Brain pericyte (primary cell): ENCODE measurements at places on chromosomes 16 and 17.

- no peak for DNase-seq
Observed at GRCh38 chr16:4488499-4488967, 12.3 kb downstream of the HMOX2 start.

GRCh38 chr16:31486045-31486444 lies 3.1 kb downstream of the SLC5A2 start:
- no peak for DNase-seq

GRCh38 chr17:18076936-18077335 lies 10.8 kb upstream of the DRG2 start:
- no peak for DNase-seq

GRCh38 chr17:21379080-21379711 lies 3.0 kb downstream of the KCNJ12 start:
- no peak for DNase-seq

GRCh38 chr16:84565669-84566495 lies 52.0 kb downstream of the COTL1 start:
- no peak for DNase-seq

DNA sequence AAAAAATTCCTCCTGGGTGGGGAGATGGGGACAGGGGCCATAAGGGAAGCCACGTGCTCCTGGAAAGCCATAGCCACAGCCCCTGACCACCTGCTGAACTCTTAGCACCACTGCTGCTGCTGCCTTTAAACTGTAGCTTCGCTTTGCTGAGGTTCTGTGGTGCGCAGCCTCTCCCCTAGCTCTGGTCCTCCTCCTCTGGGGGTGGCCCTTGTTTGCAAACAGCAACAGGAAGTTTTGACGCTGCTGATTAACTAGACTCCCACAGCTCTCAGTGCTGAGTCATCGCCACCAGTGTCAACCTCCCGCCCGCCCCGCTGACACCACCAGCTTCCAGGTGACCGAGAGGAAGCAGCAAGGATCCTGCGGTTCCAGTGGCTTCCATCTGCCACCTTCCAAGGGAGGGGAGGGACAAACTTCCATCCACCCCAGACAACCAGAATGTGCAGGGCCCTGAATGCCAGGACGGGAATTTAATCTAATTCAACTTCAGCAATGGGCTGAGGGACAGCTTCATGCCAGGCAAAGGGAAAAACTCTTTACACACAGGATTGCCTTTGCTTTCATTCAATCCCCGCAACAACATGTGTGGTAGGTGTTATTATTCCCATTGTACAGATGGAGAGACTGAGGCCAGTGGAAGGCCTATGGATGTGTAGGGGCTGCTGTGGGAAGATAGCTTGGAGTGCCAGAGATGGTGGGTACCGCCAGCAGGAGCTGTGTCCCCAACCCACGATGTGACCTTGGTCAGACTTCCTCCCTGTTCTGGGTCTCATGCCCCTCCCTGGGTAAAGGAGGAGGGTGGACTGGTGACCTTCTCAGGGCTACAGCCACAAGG lies 8.1 kb upstream of the KIFC3 start:
- DNase-seq, result no peak

DNA sequence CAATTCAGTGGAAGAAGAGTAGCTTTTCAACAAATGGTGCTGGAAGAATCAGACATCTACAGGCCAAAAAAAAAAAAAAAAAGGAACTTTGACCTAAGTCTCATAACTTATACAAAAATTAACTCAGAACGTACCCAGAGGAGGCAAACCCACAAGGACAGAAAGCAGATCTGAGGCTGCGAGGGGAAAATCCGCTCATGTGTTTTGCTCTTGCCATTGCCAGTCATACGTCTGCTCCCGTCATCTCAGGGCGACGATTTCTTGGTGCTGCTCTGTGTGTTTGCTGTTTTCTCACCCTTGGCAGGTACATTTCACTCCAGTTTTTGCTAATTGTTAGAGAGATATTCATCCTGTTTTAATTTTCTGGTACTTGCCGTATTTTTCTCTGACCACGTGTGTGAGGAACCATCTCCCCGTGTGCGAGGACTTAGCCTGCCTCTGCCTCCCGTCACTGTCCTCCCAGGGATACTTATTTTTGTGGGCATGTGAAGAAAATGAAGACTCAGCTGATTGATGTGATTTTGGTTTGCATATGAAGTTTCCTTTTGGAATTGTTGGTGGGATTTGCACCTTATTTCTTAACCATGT lies 33.4 kb upstream of the ACSF3 start:
- no peak for DNase-seq

GRCh38 chr17:44541884-44542581 lies 15.3 kb upstream of the FZD2 start:
- no peak for DNase-seq

DNA sequence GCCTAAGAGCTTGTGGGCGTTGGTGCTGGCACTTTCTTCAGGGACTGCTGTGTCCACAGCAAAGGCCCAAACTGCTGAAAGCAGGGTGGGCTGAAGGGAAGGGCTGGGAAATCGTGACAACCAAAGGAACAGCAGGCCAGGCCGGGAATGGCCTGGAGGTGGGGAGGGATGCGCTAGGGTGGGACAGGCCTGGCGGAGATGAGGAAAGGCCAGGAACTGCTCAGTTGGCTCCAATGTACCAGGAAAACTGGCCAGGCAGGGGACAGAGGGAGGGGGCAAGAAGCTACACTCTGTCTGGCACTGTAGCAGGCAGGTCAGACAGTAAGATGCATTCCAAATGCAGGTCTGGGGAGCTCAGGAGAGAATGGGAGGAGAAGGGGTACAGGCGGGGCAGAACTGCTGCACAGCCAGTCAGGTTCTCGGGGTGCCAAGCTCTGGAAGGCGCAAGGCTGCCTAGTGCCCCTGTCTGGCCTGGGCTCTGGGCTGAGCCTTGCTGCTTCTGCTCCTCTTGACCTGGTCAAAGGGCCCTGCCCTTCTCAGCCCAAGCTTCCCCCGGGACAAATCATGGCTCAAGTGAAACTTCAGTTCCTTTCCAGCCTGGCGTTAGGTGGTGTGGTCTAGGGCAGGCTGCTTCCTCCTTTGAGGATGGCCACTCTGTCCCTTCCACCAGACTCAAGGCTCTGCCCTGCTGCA lies 7.3 kb downstream of the PNMT start:
- no peak for DNase-seq

DNA sequence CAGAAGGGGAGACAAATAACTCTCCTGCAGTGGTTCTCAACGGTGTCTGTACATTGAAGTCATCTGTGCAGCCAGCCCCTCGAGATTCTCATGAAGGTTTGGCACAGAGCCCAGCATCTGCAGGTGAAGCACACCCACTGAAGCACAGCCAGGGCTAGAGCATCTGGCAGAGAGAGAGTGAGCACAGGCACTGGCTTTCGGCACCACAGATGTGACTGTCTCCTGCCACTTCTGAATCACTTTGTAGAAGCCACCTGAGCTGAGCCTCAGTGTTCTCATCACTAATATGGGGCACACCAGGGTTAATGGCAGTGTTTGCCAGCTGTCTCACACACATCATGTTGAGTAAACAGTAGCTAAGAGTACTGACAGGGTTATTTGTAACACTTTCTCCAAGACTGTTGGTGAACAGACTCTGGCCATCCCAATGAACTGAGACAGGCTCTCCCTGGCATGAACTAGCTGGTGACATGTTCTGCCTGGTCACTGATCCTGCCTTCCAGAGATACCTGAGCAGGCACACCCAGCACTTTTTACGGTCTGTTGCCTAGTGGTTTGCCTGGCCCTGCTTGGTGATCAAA lies 10.9 kb downstream of the HSPB9 start:
- DNase-seq, result no peak

GRCh38 chr16:4760221-4760910 lies 6.6 kb downstream of the ZNF500 start:
- DNase-seq, result no peak

DNA sequence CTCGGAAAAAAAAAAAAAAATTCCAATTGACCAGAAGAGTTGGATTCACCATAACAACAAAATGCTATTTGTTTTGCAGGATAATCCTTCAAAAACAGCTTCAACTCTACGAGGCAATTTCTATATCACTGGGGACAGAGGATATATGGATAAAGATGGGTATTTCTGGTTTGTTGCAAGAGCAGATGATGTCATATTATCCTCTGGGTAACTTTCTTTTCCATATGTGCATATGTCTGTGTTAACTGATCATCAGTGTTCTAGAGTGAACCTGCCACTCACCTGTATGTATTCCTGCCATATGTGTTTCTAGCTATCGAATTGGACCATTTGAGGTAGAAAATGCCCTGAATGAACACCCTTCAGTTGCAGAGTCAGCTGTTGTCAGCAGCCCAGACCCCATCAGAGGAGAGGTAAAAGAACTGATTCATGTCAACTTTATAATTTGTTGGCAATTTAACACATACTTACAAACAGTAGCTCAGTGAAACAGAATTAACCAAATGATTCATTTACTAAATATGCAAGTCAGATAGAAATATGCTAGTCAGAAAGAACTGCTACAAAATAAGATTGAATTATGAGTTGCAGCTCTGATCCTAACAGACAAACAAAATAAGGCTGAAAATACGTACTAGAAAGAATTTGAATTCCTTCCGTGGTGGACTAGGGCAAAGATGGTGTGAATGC lies 14.2 kb downstream of the ERI2 start:
- no peak for DNase-seq

GRCh38 chr16:55901566-55902217 lies 26.5 kb upstream of the CES5A start:
- DNase-seq, result no peak

GRCh38 chr16:84532291-84532724 lies 27.8 kb upstream of the MEAK7 start:
- no peak for DNase-seq

DNA sequence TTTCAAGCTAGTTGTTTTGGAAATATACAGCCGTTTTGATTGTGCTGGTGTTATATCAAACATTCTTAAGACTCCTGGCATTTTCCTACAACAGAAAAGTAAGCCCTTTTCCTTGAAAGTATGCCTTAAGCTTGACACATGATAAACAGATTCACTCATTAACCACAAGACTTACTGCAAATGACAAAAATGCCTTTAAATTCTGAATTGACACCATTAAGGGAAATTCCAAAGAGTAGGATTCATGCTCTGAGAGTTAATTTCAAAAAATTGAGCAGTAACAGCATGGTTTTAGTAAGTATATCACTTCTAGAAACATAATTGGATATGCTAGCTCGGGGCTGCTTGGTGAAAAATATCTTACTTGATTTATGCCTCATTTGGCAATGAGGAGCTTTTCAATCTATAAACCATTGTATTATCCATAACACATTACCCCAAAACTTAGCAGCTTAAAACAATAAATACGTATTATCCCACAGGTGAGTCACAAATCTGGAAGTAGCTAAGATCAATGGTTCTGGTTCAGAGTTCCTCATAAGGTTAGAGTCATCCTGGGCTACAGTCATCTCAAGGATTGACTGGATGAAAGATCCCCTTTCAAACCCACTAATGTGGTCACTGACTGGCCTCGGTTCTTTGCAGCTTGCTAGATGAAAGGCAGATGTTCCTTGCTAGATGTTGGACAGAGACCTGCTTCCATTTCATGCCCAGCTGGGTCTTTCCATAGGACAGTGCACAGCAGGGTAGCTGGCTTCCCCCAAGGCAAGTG lies 8.2 kb upstream of the PHAF1 start:
- no peak for DNase-seq

- DNase-seq, result no peak
Observed at GRCh38 chr17:81962499-81963441, 1.8 kb upstream of the NOTUM start.

DNA sequence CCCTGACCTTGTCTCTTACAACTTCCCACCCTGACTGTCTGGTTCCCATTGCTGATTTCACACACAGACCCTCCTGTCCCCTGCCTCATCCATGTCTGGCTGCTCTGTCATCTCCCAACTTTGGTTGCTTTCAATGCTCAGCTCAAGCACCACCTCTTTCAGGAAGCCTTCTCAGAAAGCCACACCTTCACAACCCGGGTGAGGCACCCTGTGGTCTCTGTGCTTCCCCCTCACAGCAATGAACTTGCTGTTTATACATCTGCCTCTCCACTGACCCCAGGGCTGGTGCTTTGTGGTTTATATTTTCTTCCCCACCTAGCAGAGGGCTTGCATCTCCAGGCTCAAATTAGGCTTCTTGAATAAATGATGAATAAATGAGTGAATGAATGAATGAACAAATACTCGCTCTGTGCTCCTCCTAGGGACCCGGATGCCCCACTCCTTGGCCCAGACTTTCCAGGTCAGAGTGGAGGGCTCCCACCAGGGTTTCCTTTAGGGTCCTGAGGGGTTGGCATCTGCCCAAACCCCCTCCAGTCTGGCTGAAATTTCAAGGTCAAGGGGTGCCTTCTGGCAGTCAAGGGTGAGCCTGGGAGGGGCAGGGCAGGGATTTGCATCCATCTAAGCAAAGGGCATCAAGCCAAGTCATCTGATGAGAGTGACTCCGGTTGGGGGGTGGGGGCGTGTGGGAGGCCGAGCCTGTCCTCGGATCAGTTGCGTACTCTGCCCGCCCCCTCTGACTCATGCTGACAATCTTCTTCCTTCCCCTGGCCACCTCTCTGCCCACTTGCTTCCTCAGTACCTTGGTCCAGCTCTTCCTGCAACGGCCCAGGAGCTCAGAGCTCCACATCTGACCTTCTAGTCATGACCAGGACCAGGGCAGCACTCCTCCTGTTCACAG lies at the start of gene ITGAX:
Gene ITGAX, plus strand, starts transcription at position 783 of the 898 bp plus-strand sequence. Its CDS starts 79 bp downstream, at position 862.
- DNase-seq, result no peak

GRCh38 chr17:8611137-8611536 lies 19.4 kb downstream of the MYH10 start:
- DNase-seq, result no peak

DNA sequence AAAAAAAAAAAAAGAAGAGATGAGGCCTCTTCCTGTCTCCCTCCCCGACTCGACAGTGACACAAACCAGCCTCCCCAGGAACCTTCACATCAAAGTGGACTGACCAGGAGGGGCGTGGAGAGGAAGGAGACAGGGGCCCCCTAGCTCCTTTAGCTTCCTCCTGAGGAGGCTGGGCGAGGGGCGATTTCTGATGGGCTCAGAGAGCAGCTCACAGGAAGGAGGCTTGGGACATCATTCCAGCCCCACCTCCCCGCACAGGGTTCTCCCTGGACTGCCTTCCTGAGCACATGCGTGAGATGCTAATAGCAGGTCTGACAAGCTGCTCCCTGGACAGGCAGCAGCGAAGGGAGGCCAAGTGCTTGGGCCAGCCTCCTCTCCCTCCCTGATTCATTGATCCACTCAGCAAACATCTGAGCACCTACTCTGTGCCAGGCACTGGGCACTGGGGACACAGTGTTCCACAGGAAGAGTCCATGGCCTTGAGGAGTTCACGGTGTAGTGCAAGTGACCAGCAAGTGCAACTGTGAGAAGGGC lies 14.4 kb upstream of the DOK4 start:
- no peak for DNase-seq

GRCh38 chr16:82509691-82510430 lies 116.9 kb upstream of the CDH13 start:
- DNase-seq, result no peak

GRCh38 chr17:27978689-27979175 lies 63.7 kb upstream of the NLK start:
- DNase-seq, result no peak
